ENCODE measurements at places on chromosomes 5 and 9.

DNA sequence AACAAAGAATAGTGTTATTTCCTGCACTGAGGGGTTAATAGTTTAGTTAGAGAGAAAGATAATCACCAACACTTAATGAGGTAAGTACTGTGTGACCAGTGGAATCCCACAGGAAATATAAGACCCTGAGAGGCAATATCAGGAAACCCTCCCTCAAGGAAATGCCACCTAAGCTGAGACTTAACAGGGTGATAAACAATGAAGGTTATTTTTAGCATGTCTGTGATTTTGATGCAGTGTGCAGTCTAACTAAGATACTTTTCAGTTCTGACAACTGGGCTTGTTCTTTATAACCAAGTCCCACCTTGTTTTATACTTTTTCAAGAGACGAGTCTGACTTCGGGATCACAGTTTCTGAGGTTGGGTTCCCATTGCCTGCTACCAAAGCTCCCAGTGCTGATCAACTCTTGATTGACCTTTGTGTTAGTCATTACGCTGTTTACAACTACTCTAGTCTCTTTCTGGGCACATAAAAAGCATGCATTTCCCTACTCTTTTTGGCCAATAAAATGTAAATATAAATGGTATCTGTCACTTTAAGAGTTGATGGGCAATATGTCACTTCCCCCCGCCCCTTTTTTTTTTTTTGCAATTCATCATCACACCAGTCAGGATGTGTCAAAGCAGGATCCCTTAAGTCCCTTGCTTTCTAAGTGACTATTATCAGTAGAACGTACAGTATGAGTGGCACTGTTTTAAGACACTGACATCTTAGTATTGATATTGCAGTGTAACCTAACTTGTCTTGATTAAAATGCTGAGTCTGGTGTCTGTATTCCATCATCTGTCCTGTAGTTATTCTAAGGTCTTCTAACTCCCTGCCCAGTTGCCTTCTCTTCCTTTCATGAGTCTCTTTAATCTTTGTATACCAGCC is 31.4 kb downstream of the C6 start:
- no peak for DNase-seq

GRCh38 chr5:175679411-175679810 is 21.5 kb downstream of the HRH2 start:
- no peak for DNase-seq

DNA sequence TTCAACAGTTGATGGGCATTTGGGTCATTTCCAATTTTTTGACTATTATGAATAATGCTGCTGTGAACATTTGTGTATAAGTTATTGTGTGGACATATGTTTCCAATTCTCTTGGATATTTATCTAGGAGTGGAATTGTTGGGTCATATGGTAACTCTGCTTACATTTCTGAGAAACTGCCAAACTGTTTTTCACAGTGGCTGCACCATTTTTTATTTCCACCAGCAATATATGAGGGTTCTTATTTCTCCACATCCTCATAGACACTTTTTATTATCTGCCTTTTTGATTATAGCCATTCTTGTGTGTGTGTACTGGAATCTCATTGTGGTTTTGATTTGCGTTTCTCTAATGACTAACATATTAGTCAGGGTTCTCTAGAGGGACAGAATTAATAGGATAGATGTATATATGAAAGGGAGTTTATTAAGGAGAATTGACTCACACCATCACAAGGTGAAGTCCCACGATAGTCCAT is 14.7 kb upstream of the MED27 start:
- DNase-seq = no peak

DNA sequence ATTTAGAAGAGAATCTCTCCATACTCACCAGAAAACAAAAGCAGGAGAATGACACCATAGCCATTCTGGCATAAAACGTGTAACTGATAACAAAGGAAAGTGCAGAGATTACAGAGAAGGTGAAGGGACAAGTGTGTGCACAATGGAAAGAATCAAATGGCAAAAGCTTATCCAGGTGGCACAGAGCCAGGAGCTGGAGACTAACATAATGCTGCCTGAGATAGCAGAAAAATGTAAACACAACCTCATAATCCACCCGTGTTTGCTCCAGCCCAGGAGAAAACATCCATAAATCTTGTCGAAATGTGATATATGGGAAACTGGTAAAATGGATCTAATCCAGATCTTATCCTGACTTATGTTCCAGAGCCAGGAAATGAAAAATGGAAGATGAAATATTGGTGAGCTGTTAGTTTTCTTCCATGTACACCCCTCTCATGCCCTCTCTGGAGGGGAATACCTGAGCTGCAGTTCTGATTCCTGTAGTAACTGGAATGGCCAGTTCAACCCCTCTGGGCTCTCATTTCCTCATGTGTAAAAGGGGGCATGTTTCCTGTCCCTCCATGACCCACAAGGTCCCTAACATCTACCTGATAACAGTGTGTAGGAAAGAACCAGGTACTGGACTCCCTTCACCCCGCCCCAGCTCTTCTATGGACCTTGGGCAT is 212.3 kb upstream of the DAPK1 start:
- no peak for DNase-seq

GRCh38 chr5:2658881-2659470 is 92.5 kb downstream of the IRX2 start:
- no peak for DNase-seq

GRCh38 chr9:31753756-31754155 is 630.7 kb upstream of the ACO1 start:
- no peak for DNase-seq

GRCh38 chr5:130845049-130845765 is 319.8 kb downstream of the HINT1 start:
- DNase-seq = no peak

DNA sequence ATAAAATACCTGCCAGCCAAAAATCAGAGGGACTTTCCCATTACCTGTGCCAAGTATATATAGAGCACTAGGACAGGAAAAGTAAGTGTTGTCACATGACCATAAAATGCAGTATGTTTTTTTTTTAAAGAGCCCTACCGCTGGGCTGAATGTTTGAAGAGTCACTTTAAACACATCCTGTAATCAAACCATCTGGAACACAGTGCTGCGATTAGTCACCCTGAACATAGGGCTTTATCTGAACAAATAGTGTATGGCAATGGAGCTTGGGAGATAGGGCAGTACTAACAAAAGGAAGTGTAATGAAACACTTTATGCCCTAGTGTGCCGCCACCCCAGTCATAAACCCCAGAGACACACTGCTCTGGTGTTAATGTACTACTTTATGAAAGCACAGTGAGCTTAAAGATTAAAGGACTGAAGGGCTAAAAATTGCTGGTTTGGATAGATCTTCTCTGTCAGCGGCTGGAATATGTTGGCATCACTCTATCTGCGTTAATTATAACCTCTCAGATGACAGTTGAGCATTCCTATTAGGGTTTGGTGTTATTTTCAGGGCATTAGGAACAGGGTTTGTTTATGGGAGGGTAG is 90.4 kb downstream of the ZNF608 start:
- DNase-seq = no peak

DNA sequence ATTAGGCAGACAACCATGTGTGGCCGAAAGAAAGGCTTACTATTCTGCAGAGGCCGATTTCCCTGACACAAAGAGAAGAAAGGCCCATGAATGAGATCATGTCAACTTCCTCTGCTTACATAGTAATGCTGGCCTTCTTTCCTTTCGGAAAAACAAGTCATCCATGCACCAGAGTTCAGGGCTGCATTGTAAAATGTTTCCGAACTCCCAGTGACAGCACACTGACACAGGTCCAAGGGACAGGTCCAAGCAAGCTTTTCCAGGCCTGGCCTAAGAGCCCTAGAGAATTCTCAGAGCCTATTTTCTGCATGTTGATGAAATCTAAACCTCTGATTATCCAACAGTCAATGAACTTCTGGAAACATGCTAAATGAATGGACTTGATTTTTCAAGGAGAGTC is 140.9 kb downstream of the ZNF608 start:
- DNase-seq = no peak

- DNase-seq = no peak
These were observed 852 bp downstream of the IL9 start for GRCh38 chr5:135894789-135895188.

DNA sequence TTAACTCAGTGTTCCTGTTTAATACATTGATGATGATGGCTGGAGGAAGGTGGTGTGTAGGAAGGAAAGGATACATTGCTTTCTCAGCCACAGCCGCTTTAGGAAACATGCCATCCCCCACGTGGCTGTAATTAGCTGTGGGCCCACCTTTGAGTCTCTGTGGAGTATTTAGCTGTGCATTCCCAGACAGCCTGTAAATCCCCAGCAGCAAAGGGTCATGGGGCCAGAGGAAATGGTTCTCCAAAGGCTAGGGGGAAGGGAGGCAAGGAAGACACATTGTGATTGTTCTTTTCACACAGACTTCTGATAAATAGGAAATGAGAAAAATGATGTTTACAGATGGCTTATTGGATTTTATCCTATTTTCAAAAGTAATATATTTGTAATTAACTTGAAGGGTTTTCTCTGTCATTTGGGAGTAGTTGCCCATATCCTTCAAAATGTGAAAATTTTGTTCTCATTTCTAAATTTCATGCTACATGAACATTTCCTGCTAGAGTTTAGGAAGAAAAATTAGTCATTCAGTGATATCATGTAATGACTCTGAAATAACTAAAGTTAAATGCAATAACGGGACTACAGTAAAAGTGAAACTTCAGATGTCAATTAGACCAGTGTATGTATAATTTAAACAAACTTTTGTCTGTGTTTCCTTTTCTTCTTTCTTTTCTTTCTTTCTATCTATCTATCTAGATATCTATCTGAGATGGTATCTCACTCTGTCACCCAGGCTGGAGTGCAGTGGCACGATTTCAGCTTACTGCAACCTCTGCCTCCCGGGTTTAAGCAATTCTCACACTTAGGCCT is 24.3 kb upstream of the F2R start:
- DNase-seq = no peak

DNA sequence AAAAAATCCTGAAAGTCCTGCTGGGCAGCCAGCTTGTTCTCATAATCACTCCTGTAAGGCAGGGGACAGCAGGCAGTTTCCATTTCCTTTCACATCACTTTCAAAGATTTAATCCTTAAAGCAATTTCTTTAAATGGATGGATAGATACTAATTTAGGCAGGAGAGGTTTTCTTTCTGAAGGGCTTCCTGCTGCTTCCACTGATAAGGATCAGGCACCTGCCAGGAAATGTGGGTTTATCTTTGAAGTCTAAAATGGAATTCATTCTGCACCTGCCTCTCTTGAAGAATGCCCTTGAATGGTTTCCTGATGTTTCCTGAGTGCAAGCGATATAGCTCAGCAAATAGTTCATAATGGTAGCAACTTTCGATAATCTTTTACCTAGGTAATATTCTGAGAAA is 64.5 kb downstream of the STARD4 start:
- DNase-seq = no peak

DNA sequence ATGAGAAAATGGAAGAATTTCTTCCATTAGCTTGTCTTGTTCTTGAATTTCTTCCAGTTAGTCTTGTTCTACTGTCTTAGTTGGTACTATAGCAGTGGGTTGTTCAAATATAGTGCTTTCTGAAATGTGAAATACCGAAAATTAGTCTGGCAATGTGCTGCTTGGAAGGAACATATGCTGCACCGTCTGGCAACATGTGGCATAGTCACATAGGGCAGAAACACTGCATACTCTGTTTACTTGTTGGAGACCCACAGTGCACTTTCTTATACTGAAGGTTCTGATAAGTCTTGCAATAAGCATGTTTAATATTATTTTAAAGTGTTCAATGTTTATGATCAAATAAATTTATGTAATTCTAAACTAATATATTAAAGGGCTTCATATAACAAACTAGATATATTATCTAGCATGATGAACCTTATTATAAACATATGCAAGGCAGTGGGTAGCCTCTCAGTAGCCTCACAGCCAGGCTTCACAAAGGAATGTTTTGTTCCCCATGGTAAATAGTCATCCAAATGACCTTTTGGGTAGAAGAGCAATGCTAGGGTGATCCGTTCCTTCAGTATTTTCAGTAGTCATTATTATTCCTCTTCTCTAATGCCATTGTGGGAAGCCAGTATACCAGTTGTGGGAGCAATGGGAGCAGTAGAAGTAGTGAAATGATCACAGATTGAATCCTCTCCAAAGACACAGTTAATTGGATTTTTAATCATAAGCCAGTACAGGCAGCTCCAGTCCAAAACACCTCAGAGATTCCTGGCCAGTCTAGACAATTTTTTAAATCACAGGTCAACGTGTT is 1106.7 kb downstream of the DTWD2 start:
- DNase-seq = no peak

DNA sequence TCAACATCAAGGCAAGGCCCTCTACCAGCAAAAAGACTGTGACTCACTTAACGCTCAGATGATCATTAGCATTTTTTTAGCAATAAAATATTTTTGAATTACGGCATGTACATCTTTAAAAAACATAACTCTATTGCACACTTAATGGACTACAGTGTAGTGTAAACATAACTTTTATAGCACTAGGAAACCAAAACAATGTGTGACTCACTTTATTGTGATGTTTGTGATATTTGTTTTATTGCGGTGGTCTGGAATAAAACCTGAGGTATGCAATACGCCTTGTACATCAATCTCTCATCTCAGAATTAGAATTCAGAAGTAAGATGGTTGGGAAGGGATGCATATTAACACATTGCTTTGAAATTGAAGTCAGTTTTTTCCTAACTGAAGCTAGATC is 106.9 kb upstream of the PTCH1 start:
- no peak for DNase-seq

DNA sequence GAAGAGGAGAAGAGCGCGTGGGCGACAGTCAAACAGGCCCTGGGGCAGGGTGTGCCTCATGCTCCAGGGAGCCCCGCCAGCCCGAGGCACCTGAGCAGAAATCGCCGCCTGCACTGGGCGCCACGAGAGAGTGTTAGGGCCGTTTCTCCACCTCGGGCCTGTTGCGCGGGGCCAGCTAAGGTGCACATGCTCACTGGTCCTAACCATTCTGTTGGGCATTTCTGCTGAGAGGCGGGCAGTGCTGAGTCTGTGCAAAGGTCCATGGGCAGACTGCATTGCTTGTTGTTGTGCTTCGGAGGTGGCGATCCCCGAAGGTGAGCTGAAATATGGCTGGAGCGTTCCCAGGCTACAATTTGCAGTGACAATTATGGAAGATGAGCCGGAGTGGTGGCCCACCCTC is 367.8 kb upstream of the SPATA31A5 start:
- DNase-seq = no peak

DNA sequence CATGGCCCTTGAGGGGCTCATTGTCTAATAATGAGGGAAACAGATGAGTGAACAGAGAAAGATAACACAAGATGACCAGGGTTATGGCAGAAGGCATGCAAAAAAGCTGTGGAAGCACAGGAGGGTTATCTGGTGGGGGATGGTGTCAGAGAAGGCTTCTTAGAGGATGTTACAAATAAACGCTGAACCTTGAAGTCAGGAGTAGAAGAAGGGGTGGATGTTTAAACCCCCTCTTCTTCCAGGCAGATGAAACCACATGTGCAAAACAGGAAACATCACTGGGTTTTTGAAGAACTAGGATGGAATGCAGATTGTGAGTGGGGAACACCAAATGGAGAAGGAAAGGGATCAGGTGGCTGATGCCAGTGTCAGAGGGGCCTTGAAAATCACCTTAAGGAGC is 41.8 kb upstream of the NR5A1 start:
- DNase-seq = no peak

- DNase-seq = no peak
These were observed 22.7 kb downstream of the WHRN start for GRCh38 chr9:114482593-114482992.

GRCh38 chr5:157100140-157100679 is 8.6 kb downstream of the HAVCR2 start:
- no peak for DNase-seq

Measured in osteocyte (in vitro differentiated cells).